ENCODE measurements at places on chromosomes 11 and 22.

DNA sequence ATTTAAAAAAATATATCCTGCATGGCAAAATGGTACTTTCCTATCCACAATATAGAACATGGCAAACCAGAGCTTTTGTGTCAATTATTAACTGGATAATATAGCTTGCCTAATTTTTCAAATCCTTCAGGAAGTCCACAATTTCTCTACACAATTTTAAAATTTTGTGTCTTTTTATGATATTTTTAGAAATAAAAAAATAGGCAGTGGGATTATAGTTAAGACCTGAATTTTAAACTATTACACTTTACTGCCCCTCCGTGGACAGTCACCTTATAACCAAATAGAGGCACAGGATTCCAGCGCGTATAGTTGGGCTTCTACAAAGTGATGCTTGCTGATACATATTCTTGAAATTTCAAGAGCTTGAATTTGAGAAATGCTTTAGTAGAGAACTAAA is 2.1 kb upstream of the DMC1 start:
- DNase-seq: no peak

GRCh38 chr22:48456449-48456848 is 1371.2 kb downstream of the BRD1 start:
- no peak for DNase-seq

DNA sequence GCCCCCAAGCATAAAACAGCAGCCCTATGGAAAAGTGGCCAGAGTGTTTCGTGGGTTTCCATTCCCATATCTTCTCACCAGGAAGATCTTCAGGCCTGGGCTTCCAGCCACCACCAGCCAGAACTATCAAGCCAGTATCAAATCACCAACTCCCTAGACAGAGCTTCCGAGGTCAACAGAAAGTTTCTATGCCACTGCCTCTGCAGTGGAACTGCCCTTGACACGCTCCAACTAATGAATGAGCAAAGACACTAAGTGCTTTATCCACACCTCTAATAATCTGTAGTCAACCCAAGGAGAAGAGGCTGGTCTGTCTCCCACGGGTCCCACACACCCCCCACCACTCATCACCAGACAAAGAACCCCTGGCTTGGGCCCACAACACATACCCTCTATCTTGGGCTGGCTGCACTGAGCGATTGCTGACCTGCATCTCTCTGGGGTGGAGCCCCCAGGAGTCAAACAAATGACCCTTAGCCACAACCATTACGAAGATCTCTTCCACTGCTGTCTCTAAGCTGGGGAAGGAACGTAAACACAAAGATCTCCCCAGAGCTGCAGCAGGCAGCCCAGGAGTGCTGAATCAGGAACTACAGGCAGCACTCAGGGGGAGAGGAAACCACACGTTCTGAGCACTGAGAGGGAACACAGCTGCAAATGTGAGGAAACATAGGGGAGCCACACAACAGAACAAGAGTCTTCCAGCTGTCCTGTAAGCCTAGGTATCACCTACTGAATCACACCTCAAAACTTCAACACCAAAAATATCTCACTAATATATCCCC is 9.7 kb downstream of the OR5AN1 start:
- DNase-seq: no peak

GRCh38 chr11:63508009-63508408 is 2.1 kb downstream of the LGALS12 start:
- no peak for DNase-seq

DNA sequence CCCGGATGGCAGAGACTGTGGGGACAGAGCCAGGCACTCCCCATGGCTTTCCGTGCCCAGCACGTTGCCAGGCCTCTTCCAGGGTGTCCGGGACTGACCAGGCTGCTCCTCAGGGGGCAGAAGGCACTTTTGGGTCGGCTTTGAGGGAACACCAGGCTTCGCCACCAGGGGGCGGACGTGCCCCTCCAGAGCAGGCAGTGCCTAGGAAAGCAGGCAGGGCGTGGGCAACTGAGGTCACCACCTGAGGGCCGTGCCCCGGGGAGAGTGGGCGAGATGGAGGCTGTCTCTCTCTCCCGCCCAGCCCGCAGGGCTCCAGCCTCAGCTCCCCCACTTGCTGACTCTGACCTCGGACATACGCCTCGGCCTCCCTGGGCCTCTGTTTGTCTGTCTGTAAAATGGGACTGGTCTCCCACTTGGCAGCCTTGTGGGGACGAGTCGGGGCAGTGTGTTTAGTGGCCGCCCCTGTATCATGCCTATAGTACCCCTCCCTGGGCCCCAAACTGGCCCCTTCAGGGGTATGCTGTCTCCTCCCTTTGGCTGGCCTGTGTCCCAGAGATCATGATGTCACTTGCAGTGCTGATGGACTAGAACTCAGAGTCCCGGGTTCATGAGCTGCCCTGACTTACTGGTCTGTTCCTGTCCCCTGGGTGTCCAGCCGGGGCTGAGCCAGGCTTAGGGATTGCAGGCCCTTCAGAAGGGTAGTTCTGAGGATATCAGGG is 4.4 kb upstream of the PRR5 start:
- DNase-seq: no peak

DNA sequence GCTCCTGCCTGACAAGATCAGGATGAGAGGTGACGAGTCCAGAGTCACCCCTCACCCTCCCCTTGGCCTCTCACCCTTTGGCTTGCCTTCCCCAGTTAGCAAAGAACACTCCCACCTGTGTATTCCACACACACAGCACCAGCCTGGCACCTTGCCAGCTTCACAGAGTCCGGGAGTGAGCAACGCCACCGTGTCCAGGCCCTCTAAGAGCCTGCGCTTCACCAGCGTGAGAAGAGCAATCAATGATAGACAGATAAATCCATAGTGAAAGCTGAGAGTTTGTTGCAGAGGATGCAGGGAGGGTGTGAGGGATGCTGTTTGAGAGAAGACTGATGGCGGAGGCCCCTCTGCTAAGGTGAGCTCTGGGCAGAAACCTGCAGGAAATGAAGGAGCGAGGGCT is 404.5 kb downstream of the LARGE1 start:
- DNase-seq: no peak

- no peak for DNase-seq
Measured at GRCh38 chr11:69552951-69553350, 71.5 kb downstream of the LINC01488 start.

- no peak for DNase-seq
Measured at GRCh38 chr11:117248341-117248740, 15.9 kb downstream of the RNF214 start.

DNA sequence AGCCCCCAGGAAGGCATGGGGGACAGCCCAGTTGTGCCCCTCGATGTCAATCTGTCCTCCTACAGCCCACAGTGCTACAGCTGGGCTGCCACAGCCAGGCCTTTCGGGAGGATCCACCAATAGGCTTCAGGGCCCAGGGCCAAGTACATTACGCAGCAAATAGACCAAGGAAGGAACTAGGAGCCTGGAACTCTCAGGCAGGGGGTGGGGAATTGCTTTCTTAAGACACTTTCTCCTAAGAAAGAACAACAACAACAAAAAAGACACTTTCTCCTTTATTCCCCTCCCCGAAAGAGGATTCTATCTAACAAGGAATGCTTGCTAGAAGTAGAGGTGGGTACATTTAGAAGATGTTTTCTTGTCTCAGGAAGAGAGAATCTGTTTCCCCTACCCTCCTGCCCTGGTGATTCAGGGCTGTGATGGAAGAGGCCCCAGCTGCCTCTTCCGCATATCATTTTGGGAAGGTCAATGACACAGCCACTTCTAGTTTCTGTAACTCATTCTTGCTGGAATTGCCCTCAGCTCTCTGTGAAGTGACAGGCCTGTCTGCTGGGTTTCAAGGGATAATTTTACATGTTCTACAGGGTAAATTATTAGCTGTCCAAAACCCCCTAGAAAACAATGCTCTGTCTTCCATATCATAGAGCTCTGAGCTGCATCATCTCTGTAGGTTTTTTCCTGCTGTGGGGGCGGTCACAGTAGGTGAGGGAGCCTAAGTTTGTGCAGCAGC is 6.0 kb upstream of the MALAT1 start:
- DNase-seq: no peak
